ENCODE measurements at places on chromosomes 2 and 18. TPM values are rescaled to one million over a fixed set of nuclear protein-coding genes. Genes with fewer than 3 reads are reported as not detected.

The SPIRE1 gene
- total RNA-seq: 4.0 TPM

The DOK6 gene
- total RNA-seq: 0.37 TPM

The C2orf80 gene
- not detected for total RNA-seq

The HOXD12 gene
- total RNA-seq: not detected

The APCDD1 gene
- total RNA-seq: 1.1 TPM

DNA sequence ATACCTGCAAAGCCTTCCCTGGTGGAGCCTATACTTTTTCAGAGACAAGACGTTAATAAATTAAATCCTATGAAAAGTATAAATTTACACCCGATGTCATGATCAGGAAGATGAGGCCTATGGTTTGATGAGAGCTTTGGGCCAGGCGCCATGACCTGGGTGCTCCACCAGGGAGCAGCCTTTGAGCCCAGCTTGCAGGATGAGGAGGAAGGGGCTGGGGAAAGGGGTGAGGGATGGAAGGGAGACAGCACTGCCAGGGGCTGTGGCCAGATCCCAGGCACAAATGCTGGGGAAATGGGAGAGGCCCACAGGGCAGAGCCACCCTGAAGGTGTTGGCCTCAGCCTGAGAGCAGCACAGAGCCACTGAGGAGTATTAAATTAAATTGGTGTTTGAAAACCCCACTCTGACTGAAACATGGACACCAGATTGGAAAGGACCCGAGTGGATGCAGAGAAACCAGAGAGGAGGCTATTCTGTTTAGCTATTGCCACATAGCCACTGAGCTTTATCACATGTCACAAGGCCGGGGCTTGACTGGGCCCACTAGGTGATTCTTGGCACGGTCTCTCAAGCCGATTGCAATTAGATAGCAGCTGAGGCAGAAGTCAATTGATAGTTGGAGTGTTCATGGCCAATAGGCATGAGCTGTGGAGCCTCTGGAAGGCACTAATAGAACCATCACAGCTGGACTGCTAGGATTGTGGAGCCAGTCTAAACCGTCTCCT, 9.6 kb upstream of the FAHD2A start:
- DNase-seq: peak; percentile 86

- no peak for DNase-seq
Measured at GRCh38 chr2:111176867-111177266, 56.2 kb downstream of the BCL2L11 start.

- DNase-seq: no peak
Measured at GRCh38 chr18:78934551-78935225, 44.9 kb upstream of the SALL3 start.

DNA sequence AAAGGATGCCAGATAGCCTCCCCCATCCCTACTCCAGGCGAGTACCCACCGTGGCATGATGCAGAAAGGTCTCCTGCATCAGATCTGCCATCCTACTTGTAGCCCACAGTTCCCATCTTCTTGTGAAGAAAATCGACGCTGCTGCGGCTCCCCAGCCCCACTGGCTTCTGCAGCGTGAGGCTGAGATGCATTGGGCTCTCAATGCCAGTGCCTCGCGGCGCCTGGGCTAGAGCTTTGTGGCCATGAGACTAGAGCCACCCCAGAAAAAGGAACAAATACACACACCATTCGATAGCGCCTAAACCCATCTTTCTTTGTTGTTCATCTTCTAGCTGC, 2.8 kb downstream of the NOL4 start:
- DNase-seq: no peak

- DNase-seq: no peak
Measured at GRCh38 chr2:29064346-29064715, 10.0 kb downstream of the PCARE start.

- DNase-seq: no peak
Measured at GRCh38 chr18:44733069-44733753, 52.5 kb downstream of the SETBP1 start.

DNA sequence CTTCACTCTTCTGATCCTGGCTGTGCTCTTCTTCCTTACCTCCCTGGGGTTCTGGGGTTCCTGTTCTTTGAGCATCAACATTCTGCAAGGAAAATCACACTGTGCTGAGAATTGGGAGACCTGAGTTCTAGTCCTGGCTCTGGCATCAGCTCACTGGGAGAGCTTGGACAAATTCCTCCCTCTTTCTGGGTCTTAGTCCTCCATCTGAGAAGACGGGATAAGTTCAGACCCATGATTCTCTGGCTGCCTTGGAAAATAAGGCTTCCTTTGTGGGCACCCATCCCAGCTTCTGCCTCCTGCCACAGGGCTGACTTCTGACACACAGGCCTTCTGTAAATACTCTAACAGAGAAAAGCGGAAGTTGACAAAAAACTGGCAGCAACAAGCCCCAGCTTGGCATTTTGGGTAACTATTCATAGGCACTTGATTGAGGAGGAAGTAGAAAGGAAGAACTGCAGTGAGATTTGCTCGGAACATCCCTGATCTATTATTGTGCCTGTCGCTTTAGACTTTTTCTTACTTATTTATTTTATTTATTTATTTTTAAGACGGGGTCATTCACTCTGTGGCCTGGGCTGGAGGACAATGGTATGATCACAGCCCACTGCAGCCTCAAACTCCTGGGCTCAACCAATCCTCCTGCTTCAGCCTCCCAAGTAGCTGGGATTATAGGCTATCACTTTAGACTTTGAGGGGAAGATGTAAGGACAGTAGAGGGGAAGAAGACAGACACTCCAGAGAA, 7.9 kb downstream of the PCBP1 start:
- DNase-seq: peak; percentile 82

- no peak for DNase-seq
Measured at GRCh38 chr2:230664128-230664527, 48.5 kb upstream of the CAB39 start.

DNA sequence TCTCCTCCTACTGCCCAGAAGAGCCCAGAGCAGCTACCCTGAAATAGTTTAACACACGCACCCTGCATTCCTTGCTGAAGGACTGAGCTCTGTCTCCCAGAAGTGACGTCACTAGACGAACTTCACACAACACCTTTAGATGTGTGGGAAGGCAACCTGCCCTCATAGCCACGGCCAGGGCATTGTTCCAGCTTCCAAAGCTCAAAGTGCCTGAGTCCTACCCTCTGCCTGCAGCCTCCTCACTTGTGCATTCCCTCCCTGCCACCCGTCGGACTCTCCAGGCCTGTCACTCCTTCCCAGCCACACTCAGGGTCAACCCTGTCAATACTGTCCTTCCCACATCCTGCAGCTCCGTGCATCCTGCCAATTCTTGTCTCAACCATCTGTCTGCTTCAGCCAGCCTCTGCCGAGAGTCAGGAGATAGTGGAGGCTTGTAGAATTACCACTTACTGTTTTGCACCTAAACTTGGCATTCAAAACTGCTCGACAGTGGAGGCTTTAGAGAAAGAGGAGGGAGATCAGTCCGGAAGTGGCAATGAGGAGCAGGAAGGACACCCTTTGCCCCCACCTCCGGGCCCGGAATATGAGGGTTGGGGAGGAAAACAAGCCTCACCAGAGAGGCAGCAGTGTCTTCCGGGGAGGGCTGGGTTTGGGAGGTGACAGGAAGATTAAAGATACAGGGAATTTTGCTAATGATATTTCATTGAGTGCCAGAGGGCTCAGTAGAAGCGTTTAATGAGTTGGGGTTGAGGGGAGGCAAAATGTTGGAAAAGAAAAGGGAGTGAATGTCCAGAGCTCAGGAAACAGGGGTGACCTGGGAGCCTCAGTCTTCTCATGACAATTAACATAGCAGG, 72.3 kb upstream of the ATG16L1 start:
- DNase-seq: peak; percentile 63

DNA sequence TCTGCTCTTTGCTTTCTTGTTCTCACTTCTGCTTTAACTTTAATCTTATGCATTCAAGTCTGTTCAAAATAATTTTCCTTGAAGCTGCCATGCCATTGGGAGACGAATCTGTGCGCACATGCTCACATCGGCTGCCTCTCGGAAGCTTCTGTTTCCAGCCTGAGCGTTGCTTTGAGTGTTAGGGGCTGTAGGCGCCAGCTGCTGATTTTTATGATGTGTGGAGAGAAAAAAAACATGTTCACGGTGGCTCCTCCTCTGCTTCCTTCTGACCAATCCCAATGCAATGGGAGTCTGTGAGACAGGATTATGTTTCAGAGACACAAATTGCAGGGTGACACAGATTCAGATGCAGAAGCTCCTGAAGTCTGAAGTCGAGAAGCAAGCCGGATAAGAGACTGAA, at the start of gene MC4R:
TSS of gene MC4R (minus strand) at position 180 of the 400 bp plus-strand sequence. CDS start 426 bp downstream, outside the sequence.
- DNase-seq: no peak

DNA sequence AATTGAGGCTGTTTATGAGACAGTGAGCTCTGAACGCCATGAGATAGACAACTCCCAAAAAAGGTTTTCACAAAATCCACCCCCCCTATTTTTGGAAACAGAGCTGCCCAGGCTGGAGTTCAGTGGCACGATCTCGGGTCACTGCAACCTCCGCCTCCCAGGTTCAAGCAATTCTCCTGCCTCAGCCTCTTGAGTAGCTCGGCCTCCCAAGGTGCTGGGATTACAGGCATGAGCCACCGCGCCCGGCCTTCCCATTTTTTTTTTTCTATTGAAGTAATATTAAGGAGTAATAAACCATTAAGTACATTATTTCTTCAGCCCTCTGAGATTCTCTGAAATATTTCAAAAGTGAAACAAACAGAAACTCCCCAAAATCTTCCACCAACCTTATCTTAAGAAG, 252.8 kb upstream of the NETO1 start:
- no peak for DNase-seq

DNA sequence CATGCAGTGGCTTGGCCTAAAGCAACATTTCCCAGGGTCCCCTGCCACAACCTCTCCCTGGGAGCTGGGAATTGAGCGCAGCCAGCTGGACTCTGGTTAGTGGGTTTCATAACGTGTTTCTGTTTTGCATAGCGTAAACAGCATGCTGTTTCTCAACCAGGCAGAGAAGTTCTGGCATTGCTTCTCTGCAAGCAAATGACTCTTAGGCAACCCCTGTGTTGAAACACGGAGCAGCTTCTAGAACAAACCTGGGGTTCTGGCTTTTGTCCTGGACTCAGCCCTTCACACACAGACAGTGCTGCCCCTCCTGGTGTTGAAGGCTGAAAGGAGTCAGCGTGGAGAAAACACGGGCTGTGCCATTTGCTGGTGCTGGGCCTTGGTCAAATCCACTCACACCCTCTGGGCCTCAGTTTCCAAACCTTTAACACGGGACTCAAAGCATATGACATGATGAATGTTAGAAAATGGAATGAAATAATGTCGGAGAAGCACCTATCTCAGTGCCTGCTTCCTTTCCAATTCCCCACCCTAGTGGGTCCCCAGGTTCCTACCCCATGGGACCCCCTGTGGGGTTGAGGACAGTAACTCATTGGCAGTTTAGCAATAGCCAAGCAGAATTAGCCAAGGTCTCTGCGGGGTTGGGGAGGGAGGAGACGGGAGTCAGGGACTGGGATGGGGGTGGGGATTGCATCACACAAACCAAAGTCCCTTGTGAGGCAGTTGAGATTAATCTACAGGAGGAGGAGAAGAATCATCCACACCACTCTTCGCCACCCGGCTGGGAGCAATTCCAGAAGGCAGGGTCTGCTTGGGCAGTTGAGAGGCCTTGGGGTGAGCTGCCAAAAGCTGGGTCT, 30.2 kb upstream of the IL1R2 start:
- DNase-seq: peak; percentile 91
